Sciatic nerve (tissue), 2 donors: ENCODE measurements at places on chromosomes 7 and 10.

GRCh38 chr7:51589111-51589510 is 272.5 kb upstream of the COBL start:
- no peak for DNase-seq

DNA sequence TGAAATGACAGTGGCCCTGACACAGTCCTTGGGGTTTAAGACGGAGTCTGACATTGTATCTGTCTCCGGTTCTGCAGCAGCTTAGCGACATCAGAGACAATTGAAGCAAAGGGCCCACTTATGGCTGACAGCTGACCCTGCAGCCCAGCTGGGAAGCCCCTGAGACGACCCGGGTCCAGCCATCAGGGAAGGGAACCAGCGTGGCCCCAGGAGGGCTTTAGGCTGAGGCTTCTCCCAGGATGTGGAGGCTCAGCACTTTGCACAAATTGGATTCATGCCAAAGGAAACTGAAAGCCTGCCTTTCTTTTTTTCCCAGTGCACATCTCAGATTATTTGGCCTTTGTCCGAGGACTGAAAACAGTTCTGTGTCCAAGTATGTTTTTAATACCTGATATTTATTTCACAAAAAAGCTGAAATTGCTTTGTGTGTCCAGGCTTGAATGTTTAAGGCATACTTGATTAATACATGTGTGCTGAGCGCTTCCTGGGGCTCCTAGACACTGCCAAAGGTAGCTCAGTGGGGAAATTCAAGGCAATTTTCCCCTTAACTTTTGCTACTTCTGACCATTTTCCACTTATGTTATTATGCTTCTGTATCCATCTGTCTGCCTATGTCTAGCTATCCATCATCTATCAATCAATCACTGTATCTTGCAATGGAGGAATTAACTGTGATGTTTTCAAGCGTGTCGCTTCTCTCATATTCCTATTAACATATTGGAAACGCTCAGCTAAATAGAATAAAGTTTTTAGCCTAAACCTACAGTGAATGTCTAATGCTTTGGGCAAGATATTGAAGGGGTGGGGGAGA is 34.8 kb downstream of the KLF6 start:
- no peak for DNase-seq

- DNase-seq = no peak
These were observed 14.4 kb upstream of the STK17A start for GRCh38 chr7:43568529-43568928.

DNA sequence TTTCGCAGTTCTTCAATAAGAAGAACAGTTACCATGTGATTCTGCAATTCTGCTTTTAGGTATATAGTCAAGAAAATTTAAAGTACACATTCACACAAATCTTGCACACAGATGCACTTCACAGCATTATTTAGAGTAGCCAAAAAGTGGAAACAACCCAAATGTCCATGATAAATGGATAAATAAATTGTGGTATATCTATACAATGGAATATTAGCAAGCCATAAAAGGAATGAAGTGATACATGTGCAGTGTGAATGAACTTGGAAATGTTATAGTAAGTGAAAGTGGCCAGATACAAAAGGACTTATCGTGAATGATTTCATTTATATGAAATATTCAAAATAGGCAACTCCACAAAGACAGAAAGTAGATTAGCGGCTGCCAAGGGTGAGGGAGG is 109.1 kb downstream of the AGMO start:
- DNase-seq = no peak

GRCh38 chr10:100174699-100175677 is 10.8 kb downstream of the ERLIN1 start:
- no peak for DNase-seq

DNA sequence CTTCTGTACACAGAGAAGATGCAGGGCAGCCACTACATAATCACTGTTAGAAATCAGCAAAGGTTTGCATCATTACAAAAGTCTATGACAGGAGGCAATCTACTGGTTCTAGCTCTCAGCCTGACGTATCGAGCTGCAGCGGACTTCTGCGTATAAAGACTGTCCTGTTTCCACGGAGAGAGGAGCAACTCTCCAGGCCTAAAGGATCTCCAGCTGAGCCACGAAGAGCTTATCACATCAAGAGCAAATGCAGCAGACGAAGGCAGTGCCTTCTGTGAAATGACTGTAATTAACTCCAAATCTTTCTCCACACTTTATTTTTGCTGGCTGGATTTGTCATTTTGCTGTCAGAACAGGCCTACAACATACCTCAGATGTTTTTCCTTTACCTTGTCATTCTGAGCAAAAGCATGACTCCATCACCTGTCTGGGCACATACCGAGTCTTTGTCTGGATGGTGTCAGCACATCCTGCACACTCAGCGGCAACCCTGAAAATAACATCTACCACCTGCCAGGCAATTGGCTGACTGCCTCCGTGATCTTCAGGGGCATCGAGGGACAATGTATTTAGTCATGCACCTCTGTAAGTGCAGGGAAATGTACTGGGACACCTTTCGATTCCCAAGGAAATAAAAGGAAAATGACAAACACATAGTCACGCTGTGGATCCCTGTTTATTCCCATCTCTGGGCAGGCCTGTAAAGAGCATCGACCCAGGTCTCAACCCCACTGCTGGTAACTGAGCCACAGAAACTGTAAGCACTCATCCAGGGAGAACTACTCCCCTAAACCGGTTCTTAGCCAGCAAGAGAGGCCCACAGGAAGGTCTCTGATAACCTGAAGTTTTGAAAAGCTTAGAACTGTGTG is 26.3 kb upstream of the SH3PXD2A start:
- DNase-seq = no peak

GRCh38 chr10:74529205-74529604 is 297.2 kb upstream of the KAT6B start:
- no peak for DNase-seq

GRCh38 chr10:13483951-13484350 is 44.9 kb downstream of the BEND7 start:
- no peak for DNase-seq

DNA sequence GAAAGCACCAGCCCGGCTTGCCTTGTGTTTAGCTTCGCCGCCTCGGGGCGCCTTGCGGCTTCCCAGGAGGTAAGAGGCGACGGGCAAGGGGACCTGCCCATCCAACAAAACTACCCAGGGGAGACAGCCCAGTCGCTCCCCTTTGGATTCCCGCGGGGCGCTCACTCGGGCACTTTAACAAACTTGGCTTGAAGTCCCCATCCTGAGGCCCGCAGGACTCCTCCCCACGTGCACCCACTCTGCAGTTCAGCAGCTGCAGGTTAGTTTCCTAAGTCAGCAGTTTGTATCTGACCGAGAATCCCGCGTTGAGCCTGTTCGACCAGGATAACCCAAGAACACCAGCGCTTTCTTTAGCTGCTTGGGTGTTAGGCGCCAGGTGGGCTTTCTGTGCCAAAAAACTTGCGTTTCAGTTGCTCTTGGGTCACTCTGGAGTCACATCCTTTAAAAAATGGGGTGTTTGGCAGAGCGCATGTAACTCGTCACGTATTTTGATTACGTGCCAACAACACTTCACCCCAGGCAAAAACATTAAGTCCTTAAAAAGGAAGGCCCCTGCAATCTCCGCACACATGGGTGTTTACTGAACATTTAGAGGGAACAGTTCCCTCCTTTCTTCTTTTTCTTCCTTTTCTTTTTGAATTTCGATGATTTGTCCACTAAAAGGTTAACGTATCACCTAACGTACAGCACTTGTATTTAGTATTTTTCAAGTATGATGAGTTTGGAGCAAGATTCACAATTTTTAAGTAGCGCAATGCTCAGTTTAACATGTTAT is 876 bp downstream of the DNAH11 start:
- no peak for DNase-seq

DNA sequence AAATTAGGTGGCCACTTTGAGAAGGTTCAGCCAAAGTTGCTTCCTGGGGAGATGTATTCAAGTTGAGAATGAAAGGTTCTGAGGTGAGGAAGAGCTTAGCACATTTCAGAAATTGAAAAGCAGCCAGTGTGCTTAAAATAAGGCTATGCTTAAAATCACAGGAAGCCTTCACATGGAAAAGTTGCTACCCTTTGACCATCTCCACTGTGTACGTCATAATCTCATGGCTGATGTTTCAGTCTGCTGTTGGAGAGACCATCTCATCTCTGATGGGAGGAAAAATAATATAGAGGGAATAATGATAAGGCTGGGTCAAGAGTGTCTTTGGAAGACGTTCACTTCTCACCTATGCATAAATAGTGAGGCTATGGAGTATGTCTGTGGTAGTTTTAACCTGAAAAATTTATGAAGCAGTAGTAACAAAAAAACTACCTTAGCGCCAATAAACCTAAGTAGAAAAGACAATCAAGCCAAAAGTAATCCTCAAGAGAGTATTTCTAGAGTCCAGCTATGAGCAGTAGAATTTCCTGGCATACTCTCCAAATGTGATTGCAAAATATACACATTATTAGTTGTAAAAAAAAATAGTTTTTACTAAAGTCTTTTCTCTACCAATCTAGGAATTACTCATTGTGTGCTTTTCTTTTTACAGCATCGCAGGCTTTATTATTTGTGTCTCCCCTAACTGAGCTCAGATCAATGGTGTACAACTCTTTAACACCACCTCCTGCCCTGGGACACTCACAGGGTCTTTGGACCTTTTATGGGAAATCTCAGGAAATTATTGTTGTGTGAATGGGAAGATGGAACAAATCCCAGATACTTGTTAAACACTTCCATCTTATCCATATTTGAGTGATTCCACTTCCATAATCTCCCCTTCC is 435.2 kb upstream of the LRGUK start:
- no peak for DNase-seq

GRCh38 chr10:117166418-117167345 is 28.6 kb upstream of the VAX1 start:
- DNase-seq = no peak

- no peak for DNase-seq
These were observed 114.7 kb upstream of the AHR start for GRCh38 chr7:17183630-17184328.

GRCh38 chr7:99618726-99619125 is 2.0 kb downstream of the ZSCAN25 start:
- no peak for DNase-seq

- DNase-seq = no peak
These were observed 104.7 kb upstream of the RHEB start for GRCh38 chr7:151624246-151624928.

DNA sequence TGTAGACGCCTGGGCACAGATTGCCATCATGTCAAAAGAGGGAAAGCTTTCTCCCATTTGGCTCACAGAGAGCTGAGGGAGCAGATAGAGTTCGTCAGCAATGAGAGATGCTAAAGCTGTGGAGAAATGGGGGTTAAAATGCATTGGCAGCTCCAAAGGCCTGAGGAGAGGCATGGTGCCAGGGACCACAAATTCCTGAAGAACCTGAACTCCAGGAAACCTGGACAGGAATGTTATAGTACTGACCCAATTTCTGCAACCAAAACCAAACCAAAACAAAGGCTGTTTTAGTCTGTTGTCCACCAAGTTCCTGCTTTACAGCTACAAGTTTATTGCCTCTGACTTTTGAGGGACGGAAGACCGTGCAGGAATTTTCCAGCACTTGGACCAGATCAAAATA is 575.7 kb downstream of the REEP3 start:
- no peak for DNase-seq
